ENCODE measurements at places on chromosomes 3 and 15.

DNA sequence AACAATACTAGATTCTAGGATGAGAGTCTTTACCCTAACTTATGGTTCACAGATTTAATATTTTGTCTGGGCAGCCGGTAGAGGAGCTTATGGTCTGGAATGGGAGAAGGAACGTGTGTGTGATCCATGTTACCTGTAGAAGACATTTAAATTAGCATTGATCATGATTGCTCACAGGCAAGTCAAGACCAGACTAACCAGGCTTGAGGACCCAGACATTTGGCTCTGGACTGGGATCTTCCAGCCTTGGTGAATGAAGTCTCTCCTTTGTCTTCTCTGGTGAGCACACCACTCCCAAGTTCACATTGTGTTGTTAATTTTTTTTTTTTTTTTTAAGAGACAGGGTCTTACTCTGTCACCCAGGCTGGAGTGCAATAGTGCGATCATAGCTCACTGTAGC is 11.7 kb downstream of the ABHD2 start:
- no peak for DNase-seq

DNA sequence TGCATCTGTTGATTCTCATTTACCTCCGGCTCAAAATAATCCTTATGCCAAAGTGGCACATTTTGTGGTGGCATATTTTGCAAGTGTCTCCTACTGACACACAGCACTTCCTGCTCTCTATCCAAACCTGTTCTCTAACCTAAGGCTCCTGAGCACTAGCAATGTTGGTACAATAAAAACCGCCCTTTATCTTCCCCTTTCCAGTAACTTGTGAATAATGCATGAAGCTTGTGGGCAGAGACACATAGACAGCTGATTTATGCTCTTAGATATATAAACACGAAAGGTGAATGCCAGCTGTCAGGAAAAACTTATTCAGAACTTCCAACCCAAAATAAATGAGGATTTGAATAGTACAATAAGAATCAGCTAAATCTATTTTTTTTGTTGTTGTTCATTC is 34.6 kb upstream of the ARPIN start:
- DNase-seq, result no peak

- DNase-seq, result no peak
These were observed 512 bp downstream of the IQCF5 start for GRCh38 chr3:51874889-51875288.

- no peak for DNase-seq
These were observed 507.6 kb upstream of the ADAMTS9 start for GRCh38 chr3:65195211-65196006.

GRCh38 chr15:70714565-70714964 is 48.8 kb downstream of the UACA start:
- DNase-seq, result no peak

All from dermis microvascular lymphatic vessel endothelial cell (primary cell).